Activated CD8-positive, alpha-beta memory T cell treated with anti-CD3 and anti-CD28 coated beads, Interleukin-2, amount 50 U/mL, for 48 hours (primary cell): ENCODE measurements at places on chromosomes 2 and 18.

- DNase-seq, result no peak
Measured at GRCh38 chr18:59865241-59865986, 34.4 kb upstream of the PMAIP1 start.

DNA sequence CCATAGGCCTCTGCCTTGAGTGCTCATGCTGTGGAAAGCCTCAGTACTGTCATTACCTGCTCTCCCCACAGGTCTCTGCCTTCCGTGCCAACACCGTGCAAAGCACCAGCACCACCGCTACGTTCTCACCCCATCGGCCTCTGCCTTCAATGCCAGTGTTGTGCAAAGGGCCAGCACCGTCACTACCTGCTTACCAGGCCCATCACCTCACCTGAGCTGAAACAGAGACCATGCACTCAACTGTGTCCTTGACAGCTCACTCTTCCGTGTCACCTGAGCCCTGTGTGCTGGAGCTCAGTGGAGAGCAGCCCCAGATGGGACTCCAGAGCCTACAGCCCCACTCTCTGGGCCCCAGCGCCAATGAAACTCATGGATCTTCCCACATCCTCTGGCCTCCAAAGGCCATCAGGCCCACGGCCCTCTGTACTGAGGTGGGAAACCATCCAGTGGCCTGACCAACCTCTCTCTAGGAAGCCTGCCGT lies 62.7 kb downstream of the ZNF516 start:
- no peak for DNase-seq

- DNase-seq, result no peak
Measured at GRCh38 chr2:207619764-207620203, 5.4 kb downstream of the METTL21A start.

DNA sequence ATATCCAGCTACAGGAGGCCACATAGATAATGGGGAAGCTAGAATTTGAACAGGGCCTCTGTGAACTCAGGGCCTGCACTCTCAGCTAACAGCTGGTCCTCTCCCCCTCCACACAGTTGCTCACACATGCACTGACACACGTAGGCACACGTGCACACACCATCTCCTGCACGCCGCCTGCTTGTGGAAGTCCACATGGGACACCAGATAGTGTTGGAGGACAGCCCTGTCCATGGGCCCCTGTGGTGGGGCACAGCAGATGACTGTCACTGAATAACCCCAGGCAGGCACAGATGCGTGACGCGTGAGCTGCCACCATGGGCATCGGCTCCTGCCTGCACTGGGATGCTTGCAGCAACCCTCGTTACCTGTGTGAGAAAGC lies 52.9 kb downstream of the ADI1 start:
- DNase-seq, result no peak

DNA sequence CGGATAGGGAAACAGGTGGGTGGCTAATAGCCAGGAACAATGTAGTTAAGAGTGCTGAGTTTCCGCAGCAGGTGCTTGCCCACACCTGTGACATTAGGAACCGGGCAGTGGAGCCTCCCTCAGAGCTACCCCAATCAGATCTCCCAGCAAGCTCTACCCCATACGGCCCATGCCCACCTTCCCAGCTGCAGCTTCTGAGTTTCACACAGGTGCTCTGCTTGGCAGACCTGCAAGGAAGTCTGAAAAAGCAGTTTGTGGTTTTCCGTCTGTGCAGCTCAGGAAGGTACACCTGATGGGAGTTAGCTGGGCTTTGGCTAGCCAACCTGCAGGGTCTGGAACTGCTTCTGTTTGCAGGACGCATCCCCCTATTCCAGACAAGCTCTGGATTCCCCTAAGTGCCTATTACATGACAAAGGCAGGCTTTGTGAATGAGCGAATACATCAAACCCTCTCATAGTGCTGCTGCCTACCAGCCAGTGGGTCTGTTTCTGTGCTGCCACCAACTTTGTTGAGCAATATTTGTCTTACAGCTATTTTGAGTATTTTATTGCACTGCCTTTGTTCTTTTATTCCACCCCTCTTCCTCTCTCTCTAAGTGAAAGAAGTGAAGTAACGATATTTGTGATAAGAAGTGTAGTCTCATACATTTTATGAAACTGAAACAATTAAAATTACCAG lies 24.7 kb upstream of the CEP68 start:
- DNase-seq, result no peak

GRCh38 chr18:79465392-79465991 lies 69.8 kb downstream of the NFATC1 start:
- DNase-seq, result no peak

DNA sequence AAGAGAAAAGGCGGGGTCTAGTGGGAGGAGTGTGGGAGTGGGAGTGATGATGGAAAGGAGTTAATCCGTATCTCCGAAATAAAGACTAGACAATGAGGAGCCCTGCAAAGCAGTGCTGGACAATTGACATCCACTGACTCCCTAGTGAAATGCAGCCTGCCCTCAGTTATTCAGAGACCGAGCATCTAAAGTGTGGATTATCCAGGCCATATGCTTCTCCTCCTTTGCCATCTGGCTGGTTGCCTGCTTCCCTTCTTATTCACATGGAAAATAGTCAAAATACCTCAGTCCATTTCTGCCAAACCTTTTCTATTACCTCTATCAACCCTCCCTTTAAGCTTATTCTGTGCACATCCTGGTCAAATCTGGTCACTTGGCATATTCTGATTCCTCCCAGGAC lies 288.8 kb upstream of the SIX3 start:
- no peak for DNase-seq
